RCC 7860 (cell line): ENCODE measurements at places on chromosomes 2 and 18.

- DNase-seq, result peak; percentile 74
These were observed 118.9 kb downstream of the CCDC102B start for GRCh38 chr18:68916734-68917133.

GRCh38 chr2:200631287-200631686 lies 45.5 kb downstream of the AOX1 start:
- DNase-seq, result no peak

DNA sequence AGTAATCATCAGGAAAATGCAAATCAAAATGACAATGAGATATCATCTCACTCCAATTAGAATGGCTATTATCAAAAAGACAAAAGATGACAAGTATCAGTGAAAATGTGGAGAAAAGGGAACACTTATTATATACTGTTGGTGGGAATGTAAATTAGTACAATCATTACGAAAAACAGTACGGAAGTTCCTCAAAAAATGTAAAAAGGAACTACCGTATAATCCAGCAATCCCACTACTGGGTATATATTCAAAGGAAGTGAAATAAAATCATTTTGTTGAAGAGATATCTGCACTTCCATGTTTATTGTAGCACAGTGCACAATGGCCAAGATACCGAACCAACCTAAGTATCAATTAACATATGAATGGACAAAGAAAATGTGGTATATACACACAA lies 52.4 kb upstream of the TEX51 start:
- DNase-seq, result no peak

DNA sequence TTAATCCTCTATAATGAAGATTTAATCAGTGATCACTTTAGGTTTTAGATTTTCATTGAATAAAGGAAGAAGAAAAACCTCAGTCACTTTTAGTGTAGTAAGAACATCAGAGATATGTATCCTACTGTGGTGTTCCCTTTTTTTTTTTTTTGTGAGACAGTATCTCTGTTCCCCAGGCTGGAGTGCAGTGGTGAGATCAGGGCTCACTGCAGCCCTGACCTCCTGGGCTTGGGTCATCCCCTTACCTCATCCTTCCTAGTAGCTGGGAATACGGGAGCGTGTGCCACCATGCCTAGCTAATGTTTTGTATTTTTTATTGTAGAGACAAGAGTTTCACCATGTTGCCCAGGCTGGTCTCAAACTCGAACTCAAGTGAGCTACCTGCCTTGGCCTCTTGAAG lies 5.1 kb downstream of the SLC39A10 start:
- no peak for DNase-seq

GRCh38 chr2:126717928-126718327 lies 62.0 kb downstream of the GYPC start:
- DNase-seq, result no peak

GRCh38 chr18:74768096-74768495 lies 170.4 kb downstream of the ZNF407 start:
- no peak for DNase-seq

- no peak for DNase-seq
These were observed 110.1 kb downstream of the RGPD3 start for GRCh38 chr2:106358081-106358480.

DNA sequence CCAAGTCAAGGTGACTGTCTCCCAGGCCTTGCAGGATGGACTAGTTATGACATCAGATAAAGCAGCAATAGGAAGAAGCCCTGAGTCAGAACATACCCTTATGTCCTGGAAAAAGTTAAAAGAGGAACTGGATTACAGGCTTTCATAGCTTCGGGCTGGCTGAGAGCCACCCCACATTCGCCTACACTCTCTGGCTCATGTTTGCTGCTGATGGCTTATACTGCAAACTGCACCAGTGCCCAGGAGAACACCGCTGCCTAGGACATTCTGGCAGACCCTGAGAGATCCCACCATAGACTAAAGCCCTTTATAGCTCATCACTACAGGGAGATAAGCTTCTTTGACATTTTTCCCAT lies 20.3 kb downstream of the SLC8A1 start:
- peak; percentile 36 for DNase-seq

GRCh38 chr2:104033399-104033798 lies 820.5 kb upstream of the POU3F3 start:
- no peak for DNase-seq

- no peak for DNase-seq
These were observed 18.5 kb upstream of the DTNA start for GRCh38 chr18:34691614-34692013.

- DNase-seq, result no peak
These were observed 97.9 kb downstream of the ATAD2B start for GRCh38 chr2:23828986-23829385.

- no peak for DNase-seq
These were observed 492 bp downstream of the KIF5C start for GRCh38 chr2:148875387-148876051.

- peak; percentile 88 for DNase-seq
These were observed 125.6 kb downstream of the PLB1 start for GRCh38 chr2:28621172-28622100.

- no peak for DNase-seq
These were observed 2.1 kb downstream of the TMEM198 start for GRCh38 chr2:219545943-219546352.

- no peak for DNase-seq
These were observed 3.5 kb downstream of the HEATR5B start for GRCh38 chr2:37080689-37081088.

GRCh38 chr2:105786231-105787230 lies 41.8 kb downstream of the NCK2 start:
- no peak for DNase-seq
